ENCODE measurements at places on chromosomes 11 and 22.

DNA sequence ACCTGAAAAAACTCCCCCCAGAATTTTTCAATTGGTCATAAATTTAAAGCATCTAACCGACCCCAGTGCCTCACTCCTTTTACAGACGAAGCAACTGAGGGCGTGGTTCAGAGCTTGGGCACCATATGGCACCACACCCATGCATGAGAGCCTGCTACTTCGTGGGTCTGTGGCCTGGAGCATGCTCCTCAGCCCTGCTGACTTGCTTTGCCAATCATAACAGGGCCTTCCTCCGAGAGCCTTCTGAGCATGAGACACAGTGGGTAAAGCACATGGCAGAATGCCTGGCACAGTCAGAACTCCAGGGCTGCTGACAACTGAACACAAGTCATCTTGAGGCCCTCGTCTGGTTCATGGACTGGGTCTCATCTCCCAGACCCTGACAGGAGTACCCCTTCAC, 33.3 kb downstream of the HIRA start:
- DNase-seq, result no peak

DNA sequence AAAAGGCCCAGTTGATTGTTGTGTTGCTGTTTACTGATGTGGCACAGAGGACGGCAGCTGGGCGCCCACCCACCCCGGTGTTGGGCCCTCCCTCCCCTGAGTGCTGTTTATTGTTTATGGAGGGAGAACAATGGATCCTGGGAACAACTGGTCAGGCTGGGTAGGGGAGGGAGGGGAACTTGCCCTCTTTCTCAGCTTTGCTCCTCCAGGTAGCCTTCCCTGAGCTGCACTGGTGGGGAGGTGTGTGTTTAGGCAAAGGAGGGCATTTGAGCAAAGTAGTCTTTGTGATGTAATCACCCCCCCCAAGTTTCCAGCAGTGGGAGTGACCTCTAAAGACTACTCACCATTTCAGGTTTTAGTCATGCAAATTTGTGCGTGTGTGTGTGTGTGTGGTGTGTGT, 1035.3 kb downstream of the NTM start:
- DNase-seq, result no peak

- no peak for DNase-seq
Measured at GRCh38 chr11:125330462-125331325, 165.4 kb downstream of the FEZ1 start.

DNA sequence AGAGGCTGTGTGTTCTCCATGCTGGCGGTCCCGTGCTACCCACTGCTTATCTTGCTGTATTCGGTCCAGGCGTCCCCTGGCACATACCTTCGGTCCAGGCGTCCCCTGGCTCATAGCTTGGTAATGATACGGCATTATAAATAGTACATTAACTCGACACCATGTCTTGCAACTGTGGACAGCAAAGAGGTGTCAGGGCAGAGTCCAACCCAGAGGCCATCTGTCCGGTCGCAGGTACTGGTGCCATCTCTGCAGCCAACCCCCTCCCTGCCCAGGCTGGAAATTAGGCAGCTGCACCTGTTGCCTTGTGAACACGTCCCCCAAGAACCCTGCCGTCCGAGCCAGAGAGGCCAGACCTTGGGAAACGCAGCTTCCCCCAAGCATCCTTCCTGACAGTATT, 634.3 kb downstream of the BRD1 start:
- peak; percentile 44 for DNase-seq

GRCh38 chr22:42621505-42622002, 6.9 kb upstream of the POLDIP3 start:
- DNase-seq, result peak; percentile 91

GRCh38 chr22:19341500-19341899, 50.0 kb upstream of the CLTCL1 start:
- DNase-seq, result no peak

DNA sequence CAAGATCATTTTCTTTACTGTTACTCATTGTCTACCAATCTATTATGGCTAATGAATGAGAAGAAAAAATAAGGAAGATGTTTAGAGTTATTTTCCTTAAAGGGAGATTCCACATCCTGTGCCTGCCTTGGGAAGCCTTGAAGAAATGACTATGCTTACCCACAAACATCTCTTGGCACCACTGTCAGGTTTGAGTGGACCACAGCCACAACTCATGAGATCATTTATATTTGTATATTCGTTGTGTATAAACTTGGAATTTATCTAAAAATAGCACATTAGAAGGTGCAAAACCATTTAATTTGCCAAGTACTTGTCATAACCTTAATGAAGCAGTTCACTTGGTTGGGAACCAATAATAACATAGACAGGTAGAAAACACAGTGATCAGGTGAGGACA, 740.8 kb downstream of the DLG2 start:
- no peak for DNase-seq

GRCh38 chr11:79417069-79417920, 23.5 kb downstream of the TENM4 start:
- DNase-seq, result no peak
